ENCODE measurements at places on chromosomes 6 and 20.
A peak's percentile ranks its signal among the peaks of the same experiment; 100 is the strongest.

- DNase-seq, result peak; percentile 89
Observed at GRCh38 chr6:124694139-124694705, 268.0 kb upstream of the RNF217 start.

GRCh38 chr6:156928972-156929371, 151.8 kb downstream of the ARID1B start:
- no peak for DNase-seq

DNA sequence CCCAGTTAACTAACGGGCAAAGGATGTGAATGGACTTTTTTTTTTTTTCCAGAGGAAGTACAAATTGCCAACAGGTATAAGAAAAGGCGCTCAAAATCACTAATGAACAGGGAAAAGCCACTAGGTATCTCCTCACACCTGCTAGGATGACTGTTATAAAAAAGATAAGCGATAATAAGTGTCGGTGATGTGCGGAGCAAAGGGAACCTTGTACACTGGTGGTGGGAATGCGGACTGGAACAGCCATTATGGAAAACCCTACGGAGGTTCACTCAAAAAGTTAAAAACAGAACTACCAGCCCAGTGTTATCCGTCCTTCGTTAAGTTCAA, 787 bp upstream of the RAB32 start:
- no peak for DNase-seq

DNA sequence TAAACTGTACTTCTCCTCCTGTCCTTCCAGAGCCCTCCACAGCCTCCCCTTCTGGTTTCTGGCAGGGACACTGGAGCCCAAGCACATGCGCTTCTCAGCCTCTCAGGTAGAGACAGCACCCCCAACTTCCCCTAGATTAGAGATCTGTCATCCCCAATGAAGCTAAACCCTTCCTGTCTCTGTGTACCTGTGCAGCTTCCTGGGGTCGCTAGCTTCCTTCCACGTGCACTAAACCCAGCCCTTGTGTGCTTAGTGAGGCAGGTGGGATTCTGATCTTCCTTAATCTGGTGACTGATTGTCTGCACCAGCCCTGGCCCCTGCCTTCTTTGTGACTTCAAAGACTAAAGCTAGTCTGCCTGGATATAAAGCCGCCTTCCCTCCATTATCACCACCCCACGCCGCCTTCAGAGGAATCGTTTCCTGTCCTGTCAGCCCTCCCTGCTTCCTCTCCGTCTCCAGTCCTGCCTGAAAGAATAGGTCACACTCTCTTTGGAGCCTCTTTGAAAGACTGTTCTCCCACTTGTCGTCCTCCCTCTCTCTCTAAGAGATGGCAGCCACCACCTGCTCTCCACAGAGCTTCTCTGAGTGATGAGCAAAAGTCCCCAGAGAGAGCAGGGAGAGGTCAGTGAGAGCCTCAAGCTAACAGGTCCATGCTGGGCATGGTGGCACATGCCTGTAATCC, 27.5 kb downstream of the CAPN11 start:
- DNase-seq, result no peak

- no peak for DNase-seq
Observed at GRCh38 chr6:16040628-16040974, 88.3 kb upstream of the MYLIP start.

GRCh38 chr6:106076139-106076538, 10.0 kb upstream of the PRDM1 start:
- no peak for DNase-seq

DNA sequence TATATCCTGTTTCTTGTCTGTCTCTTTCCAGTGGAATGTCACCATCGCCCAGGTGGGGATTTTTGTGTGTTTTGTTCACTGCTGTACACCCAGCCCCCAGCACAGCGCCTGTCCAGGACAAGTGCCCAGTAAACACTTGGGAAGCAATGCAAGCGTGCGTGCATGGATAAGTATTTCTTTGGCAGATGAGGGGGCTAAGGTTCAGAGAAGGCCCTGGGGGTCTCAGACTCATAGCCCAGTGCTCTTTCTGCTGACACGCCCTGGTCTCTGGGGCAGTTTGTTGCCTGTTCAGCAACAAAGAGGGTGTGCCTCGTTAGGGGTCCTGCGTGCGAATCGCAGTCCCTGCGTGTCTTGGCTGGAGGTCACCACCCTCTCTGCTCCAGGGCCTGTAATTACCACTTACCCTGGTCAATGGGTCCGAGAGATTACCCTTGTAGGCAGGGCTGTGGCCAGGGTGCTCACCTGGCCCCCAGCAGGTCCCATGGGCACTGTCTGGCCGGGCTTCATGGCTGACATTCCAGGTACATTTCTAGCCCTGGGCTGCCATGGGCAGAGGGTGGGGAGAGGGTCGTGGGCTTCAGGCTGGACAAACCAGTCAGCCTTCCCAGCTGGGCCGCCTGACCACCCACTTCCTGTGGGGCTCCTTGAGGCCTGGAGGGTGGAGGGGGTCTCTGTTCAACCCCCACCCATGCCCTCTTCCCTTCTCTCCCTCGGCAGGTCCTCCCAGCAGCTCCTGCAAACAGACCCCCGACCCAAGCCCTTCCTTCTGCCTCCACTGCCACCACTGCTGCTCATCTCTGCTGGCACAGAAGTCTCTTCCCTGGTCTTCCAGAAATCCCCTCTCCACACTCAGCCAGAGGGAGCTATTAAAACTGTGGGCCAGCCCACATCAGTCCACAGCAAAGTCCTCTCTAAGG, 87.1 kb downstream of the CEBPB start:
- no peak for DNase-seq

DNA sequence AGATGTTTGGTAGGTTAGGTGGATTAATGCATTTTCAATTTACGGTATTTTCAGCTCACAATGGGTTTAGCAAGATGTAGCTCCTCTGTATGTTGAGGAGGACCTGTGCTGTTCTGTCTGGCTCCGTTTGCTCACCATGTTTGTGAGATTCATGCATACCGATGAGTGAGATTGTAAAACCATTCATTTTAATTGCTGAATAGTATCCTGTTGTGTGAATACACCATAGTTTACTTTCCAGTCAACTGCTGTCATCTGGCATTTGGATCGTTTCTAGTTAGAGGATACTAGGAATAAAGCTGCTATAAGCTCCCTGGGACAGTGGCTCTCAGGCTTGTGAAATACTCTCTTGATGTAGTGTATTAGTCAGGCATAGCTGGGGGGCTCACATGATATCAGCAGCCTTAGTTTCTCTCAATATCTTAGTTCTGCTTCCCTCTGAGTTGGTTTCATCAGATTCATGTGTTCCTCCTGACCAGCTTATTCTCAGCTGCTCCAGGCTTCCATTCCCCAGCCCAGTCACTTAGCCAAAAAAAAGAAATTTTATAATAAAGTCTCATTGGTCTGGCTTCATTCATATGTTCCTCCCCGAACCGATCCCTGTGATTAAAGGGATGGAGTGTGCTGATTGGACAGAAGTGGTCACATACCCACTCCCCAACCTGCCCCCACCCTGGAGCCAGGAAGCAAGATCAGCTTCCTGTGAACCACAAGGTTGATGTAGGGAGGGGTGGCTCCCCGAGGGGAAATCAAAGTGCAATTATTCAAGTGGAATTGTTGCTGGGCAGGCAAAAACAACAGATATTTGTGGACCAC, 10.9 kb upstream of the B4GALT5 start:
- no peak for DNase-seq

DNA sequence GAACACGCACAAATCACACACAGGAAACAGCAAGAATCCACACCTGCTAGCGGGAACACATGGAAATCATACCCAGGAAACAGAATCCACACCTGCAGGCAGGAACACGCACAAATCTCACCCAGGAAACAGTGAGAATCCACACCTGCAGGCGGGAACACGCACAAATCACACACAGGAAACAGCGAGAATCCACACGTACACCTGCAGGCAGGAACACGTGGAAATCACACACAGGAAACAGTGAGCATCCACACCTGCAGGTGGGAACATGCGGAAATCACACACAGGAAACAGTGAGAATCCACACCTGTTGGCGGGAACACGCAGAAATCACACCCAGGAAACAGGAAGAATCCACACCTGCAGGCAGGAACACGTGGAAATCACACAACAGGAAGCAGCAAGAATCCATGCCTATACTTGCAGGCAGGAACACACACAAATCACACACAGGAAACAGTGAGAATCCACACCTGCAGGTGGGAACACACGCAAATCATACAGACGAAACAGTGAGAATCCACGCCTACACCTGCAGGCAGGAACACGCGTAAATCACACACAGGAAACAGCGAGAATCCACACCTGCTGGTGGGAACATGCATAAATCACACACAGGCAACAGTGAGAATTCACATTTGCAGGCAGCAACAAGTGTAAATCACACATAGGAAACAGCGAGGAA, 108.6 kb downstream of the DLL1 start:
- no peak for DNase-seq

DNA sequence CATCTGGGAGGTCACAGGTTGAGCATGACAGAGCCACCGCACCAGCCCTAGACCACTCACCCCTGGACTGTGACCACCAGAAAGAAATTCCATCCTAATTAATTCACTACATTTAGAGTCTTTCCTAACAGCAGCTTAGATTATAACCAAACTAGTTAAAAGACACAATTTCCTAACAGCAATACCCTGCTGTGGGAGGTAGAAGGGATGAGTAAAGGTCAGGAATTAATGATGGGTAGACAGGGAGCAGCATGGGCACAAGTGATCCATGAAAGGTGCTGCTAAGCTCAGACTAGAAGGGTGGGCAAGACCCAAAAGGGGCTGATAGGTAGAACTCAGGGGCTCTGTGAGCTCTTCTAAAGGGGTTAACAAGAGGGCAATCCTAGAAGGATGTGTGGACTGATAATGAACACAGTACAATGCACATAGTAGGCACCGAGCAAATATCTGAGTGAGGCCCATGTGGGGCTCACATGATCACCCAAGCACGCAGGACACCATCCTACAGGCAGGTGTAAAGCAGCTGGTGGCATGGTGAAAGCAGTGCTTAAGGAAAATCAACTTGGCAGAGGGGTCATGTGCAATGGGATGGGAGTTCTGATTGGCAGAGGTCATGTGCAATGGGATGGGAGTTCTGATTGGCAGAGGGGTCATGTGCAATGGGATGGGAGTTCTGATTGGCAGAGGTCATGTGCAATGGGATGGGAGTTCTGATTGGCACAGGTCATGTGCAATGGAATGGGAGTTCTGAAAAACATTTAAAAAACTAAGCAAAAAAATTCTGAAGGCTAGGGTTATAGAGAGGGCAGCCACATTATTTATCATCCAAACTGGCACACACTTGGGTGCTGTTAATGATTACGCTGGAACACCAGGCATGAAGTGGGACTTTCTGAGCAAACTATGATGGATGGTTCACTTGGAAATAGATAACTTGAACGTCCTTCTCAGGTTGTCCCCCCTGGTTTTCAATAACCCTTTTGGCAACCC, 188.2 kb upstream of the FOXQ1 start:
- no peak for DNase-seq

DNA sequence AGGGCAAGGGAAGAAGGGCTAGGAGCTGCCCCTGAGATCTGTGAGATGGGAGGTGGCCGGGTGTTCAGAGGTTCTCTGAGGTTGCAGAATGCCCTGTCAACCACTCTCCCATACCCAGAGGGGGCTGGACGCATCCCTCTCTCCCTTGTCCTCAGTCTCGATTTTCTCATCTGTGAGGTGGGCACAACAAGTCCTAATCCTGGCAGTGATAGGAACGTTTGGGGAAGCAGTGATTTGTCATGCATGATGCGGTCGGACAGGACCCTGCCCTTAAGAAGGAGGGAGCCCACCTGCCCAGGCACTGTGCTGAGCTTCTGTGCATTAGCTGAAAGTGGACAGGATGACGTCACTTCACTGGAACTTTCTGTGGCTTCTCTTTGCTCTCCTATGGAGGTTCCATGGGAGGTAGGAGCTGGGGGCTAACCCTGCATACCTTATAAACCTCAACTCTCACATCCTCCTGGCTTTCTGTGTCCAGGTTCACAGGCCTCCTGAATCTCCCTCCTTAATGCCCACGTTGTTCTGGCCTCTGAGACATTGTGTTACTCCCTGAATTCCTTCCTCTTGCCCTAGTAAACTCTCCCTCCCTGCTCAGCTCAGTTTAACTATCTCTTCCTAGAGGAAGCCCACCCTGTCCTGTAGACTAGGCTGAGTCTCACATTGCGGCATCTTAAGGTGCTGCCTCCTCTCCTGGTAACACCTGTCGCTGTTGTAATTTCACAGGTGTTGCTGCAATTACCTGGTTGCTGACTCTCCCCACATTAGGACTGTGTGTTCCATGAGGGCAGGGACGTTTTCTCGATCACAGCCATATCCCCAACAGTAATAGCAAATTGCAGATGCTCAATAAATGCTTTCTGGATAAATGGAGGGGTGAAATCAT, 30.1 kb upstream of the CSNK2A1 start:
- no peak for DNase-seq

- no peak for DNase-seq
Observed at GRCh38 chr20:51460569-51461265, 81.8 kb downstream of the NFATC2 start.

- no peak for DNase-seq
Observed at GRCh38 chr20:58740356-58741308, 48.0 kb downstream of the NPEPL1 start.

GRCh38 chr20:53748821-53749421, 155.3 kb upstream of the ZNF217 start:
- DNase-seq, result no peak

DNA sequence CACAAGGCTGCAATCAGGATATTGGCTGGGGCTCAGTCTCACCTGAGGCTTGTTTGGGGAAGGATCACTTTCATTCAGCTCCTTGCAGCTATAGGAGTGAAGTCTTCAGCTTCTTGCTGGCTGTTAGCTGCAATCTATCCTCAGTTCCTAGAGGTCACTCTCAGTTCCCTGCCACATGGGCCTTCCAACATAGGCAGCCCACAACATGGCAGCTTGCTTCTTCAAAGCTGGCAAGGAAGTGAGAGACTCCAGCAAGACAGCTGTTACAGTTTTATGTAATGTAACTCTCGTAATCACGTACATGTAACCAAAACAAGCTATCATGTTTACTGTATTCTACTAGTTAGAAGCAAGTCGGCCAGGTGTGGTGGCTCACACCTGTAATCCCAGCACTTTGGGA, 226.9 kb downstream of the CDC5L start:
- no peak for DNase-seq

- DNase-seq, result no peak
Observed at GRCh38 chr6:127352524-127352923, 9.1 kb upstream of the ECHDC1 start.

DNA sequence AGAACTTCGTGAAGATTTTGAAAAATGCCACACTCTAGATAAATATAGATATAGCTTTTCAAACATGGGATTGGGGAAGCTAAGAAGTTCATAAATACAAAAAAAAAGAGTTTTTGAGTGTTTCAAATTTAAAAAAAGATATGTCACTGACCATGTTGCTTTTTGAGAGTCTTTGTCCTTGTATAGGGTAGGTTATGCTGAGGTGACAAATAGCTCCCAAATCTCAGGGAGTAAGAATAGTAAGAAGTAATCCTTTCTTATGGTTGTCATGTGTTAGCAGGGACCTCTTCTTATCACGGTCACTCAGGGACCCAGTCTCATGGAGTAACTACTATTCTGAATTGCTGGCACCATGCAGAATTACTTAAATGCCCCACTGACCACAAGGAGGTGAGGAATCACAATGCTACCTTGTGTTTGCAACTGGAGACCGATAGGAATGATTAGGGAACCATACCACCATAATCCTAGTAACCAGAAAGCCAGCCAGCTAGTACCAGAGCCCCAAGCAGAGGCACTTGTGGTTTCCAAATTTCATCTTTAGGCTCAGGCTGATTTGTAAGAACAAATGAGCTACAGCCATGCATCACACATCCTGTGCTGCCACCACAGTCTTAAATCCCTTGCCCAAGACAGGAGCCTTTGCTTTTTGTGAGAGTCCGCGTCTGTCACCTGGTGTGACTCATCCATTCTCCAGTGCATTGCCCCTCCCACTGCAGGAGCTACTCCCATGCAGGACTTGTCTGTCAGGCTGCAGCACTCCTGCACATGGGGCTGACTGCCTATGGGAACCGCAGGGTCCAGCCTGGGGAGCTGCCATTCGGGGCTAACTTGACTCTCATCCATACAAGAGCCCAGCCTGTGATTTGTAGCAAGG, 42.4 kb upstream of the ADGRF4 start:
- no peak for DNase-seq

All from NCI-H1092 treated with DMSO at 0.1 percent for 48 hours (cell line).